ENCODE measurements at places on chromosomes 7 and 10. TPM values are rescaled to one million over a fixed set of nuclear protein-coding genes. Genes with fewer than 3 reads are reported as not detected.

Gene C7orf57
- under 0.01 TPM for total RNA-seq

DNA sequence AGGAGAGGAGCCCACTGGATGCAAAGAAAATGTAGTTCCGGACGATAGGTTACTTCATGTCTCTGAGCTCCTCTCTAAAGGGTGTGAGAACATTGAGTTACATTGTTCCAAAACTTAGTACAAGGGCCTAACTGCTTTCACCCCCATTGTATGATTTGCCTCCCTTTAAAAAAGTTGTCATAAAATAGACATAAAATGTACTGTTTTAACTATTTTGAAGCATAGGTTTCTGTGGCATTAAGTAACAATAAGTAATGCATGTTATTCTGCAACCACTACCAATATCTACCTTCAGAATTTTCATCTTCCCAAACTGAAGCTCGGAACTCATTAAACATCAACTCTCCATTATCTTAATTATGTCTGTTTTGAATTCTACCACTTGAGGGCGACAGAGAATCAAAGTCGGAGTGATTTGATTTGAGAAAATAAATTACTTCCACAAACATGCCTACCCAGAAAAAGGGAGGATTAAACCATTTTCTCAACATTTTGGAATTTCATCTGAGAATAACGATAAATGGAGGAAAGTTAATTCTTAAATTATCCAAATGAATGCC lies 2.7 kb downstream of the IGFBP1 start:
- DNase-seq = no peak

GRCh38 chr7:27134392-27134791 lies 3.8 kb upstream of the HOXA4 start:
- peak; percentile 97 for DNase-seq

GRCh38 chr7:36851382-36851781 lies 127.1 kb upstream of the AOAH start:
- DNase-seq = no peak

All from osteoblast (primary cell).